ENCODE measurements at places on chromosomes 5 and 9.

GRCh38 chr9:79817438-79818004 is 245.8 kb downstream of the TLE4 start:
- DNase-seq = no peak

DNA sequence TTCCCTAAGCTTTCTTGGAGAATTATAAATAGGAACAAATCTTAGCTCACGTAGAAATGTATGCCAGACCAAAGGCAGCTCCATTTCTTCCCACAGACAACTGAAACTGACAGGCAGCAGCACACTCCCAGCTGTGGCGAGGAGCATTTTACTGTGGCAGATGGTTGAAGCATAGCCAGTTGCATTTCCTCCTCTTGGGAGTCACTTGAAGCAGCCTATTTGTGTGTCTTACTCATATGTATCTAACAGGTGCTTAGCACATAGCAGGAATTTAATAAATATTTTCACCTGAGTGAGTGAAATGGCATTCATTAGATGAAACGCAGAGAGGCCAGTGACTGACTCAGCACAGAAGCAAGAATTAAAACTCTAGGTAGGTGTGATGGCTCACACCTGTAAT is 12.3 kb upstream of the MTMR12 start:
- no peak for DNase-seq

- DNase-seq = no peak
These were observed 69.2 kb upstream of the PLPP6 start for GRCh38 chr9:4592886-4593285.

DNA sequence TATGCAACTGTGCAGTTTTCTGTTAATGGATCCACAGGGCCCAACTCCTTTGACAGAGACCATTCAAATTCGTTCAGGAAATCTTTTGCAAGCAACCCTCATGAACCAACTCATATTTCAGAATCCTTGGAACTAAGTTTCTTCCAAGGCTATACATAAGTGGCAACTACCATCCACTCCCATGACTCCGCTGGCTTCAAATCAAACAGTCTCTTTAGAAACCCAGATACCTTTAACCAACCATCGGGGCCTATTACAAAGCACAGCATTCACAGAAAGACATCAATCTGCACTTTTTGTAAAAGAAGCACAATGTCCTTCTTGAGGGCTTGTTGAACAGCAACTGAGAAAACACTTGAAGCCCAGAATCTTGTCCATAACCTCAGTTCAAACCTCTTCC is 526.9 kb downstream of the DTWD2 start:
- DNase-seq = no peak

DNA sequence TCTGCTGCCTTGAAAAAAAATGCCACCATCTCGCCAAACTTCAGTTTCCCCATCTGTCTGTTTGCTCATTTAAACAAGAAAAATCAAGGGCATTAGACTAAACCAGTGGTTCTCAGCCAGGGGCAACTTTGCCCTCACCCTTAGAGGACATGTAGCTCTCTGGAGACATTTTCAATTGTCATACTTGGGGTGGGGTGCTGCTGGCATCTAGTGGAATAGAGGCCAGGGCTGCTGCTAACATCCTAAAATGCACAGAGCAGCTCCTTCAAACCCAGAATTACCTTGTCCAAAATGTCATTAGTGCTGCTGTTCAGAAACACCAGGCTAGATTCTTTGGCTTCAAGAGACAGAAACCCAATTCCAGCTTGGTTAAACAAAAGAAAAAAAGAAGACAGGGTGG is 71.1 kb upstream of the FOXE1 start:
- DNase-seq = no peak

DNA sequence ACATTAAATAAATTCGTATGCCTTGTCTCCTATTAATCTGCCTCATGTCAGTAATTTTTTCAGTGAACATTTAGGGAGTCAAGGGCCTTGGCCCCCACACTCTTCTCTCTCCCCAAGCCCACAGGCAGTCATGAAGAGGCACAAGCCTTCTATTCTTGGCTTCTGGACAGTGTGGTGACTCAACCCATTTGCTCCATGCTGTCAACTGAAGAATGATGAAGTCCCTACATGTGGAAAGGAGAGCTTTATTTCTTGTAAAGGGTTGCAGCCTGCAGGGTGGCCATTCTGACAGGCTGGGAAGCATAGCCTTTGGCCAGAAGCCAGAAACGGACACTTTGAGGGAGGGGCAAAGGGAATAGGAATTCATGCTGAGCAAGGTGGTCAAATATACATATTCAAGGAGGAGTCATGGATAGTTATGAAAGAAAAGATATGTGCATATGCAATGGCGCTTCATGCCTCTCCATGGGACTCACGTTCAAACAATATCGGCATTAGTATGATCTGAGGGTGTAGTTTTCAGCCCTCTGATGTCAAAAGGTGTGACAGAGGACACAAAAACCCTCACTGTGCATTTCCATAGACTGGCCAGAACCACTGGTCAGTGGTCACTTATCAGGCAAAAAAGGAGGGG is 31.3 kb downstream of the ANKRA2 start:
- DNase-seq = no peak

DNA sequence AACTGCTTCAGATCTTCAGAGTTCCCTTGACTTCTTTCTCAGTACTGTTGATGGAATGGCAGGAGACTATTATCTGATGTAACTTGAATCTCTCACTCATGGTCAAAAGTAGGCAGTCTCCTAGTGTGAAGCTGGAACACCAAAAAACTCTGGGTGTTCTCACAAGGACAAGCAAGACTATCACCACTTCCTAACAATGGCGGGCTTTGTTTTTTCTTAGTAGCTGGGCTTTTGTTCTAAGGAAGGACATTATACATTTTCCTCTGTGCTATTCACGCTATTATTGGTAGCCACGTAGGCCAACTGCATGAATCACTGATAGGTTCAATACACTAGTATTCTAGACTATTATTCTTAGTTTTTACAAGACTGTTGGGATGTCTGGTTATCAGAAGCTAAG is 67.7 kb upstream of the ATG10 start:
- DNase-seq = no peak

GRCh38 chr9:110077925-110078324 is 130.0 kb downstream of the C9orf152 start:
- DNase-seq = no peak

DNA sequence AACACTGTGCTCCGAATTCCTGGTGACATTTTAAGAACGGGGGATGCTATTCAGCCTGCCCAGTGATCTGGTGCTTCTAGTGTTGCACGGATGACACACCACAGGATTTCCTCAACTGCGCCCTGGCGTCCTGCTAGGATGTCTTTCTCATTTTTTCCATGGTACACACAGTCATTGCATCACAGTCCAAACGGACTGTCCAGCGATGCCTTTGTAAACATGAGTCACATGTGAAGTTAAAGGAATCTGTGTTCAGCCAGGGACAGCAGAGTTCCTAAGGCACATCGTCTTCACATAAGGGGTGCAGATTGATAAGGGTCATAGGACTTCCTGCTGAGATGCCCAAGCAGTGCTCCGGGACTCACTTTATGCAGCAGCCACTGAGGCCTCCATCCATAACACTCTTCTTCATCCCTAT is 9.3 kb upstream of the PTPN3 start:
- DNase-seq = no peak

DNA sequence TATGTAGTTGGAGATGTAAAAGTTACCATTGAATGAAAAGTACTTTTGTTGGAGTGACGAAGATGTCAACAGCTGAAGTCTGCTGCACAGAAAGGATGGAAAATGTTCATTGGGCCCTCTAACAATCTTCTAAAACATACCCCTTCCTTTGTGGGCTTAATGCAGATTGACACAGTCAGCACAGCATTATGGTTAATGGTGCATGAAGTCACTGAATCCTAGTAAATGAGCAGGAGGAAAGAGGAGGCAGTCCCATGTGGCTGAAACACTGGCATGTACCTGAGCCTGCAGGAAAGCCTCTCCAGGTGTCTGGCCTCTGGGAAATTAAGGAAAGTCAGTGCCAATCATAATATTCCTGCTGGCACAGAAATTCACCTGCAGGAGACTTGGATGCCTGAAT is 153.8 kb downstream of the ARL15 start:
- no peak for DNase-seq

DNA sequence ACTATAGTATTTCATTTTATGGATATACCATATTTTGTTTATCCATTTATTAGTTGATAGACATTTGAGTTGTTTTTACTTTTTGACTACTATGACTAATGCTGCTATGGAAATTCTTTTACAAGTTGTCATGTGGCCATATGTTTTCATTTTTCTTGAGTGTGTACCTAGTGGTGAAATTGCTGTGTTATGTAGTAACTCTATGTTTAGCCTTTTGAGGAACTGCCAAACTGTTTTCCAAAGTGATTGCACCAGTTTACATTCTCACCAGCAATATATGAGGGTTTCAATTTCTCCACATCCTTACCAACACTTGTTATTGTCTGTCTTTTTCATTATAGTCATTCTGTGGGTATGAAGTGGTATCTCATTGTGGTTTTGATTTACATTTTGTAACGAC is 75.4 kb downstream of the GRIA1 start:
- no peak for DNase-seq

- no peak for DNase-seq
These were observed 229.7 kb upstream of the IRX4 start for GRCh38 chr5:2112173-2113025.

DNA sequence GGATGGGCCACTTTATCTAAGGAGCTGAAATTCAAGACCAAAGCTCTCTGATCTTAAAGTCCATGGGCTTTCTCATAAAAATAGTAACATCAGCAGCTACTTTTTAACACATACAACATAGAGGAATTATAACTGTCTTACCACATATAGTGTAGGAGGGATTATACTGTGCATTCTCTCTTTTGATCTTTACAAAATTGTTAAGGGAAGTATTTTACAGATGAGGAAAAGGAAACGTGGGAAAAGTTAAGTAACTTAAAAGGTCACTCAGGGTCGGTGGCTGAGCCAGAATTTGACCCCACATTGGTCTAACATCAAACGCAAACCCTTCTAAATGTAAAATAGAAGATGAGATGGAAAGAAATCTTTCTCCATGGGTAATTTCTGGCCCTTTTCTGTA is 38.4 kb downstream of the ZNF608 start:
- DNase-seq = no peak

GRCh38 chr5:124643336-124643735 is 103.1 kb downstream of the ZNF608 start:
- DNase-seq = no peak

DNA sequence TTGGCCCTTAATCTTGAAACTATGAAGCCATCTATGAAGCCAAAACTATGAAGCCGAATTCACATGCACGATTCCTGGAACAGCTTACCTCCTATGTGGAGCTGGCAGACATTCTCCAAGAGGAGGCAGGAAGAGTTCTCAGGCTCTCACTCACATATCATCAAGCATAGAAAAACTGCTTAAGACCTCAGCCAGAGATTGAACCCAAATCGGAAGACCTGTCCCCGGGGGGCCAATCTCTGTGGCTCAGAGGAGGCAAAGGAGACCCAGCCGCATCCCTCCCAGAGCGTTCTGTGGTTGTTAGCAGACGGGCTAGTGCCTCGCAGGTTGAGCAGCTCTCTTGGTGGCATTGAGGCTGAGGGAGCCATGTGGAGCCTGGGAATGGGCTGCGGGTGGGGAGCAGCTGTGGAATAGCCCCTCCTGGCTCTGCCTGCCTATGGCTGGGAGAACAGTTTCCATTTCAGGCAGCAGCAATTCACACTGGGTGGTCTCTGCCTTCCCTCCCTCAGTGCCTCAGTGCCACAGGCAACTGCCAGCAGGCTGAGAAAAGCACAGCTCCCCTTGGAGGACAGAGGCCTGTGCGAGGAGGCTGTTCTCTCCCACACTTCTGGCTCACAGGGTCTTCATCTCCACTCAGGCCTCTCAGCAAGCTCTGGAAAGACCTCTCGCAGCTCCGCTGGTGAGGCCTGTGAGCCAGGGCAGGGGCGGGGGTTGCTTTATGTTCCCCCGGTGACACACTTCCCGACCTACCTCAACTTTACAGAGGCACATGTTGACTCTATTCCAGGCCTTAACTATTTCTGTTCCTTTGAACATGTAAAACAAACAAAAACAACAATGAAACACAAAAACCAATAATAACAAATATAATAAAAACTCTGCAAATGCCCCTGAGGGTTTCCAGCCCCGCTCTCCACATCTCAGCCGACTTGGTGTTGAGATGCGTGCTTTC is 17.4 kb upstream of the TMEM174 start:
- DNase-seq = no peak

GRCh38 chr9:34451545-34451944 is 6.8 kb downstream of the FAM219A start:
- DNase-seq = no peak

GRCh38 chr5:65749956-65750355 is 28.0 kb downstream of the NLN start:
- DNase-seq = no peak

DNA sequence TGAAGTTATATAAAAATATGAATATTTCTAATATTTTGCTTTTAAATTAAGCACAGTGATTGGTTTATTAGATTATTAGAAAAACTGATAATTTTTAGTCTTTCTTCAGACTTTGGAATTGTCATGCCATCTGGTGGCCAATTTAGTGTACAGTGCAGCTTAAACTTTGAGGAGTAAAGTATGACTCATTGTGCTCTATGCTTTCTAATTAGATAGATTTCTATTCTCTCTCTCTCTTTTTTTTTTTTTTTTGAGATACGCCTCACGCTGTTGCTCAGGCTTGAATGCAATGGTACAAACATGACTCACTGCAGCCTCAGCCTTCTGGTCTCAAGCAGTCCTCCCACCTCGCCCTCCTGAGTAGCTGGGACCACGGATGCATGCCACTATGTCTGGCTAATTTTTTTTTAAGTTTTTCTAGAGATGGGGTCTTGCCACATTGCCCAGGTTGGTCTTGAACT is 42.1 kb upstream of the GPR21 start:
- DNase-seq = no peak

DNA sequence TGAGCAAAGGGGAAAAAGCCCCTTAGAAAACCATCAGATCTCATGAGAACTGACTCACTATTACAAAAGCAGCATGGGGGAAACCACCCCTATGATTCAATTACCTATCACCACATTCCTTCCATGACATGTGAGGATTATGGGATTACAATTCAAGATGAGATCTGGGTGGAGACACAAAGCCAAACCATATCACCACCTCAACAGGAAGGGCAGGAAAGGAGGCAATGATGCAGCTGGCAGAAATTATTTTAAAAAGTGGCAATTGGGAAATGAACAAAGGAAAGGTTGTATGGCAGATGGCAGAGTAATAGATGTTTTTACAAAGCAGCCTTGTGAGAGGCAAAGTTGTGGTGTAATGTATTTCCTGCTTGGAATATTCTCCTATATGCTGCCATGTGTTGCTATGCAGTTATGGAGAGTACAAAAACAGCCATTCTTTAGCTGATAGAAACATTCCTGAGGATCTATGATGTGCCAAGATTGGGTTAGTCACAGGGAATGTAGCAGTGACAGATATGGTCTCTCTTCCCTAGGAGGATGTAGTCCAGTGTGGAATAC is 138.8 kb downstream of the SMC2 start:
- DNase-seq = no peak
